ENCODE measurements at places on chromosomes 7 and 10. TPM values are rescaled to one million over a fixed set of nuclear protein-coding genes. Genes with fewer than 3 reads are reported as not detected.
A peak's percentile ranks its signal among the peaks of the same experiment; 100 is the strongest.

DNA sequence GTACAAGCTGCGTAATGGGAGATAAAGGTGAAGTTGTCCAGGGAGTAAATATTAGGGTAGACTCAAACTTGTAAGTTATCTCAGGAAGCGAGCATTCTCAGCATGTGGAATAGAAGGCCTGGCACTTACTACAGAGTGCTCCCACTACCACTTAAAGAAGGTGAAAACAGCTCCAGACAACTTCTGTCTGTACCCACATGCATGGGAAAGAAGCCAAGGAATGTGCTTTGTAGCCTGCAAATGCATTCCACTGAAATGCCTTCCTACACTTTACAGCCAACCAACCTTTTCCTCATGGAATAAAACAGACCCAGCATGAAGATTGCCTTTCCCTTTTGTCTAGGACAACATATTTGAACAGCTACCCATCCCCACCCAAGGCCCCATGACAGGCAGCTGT lies 45.4 kb upstream of the NPSR1 start:
- DNase-seq: no peak

GRCh38 chr7:16817536-16817935 lies 12.7 kb upstream of the AGR2 start:
- DNase-seq: no peak

- no peak for DNase-seq
Measured at GRCh38 chr10:88440541-88440940, 142.6 kb downstream of the RNLS start.

DNA sequence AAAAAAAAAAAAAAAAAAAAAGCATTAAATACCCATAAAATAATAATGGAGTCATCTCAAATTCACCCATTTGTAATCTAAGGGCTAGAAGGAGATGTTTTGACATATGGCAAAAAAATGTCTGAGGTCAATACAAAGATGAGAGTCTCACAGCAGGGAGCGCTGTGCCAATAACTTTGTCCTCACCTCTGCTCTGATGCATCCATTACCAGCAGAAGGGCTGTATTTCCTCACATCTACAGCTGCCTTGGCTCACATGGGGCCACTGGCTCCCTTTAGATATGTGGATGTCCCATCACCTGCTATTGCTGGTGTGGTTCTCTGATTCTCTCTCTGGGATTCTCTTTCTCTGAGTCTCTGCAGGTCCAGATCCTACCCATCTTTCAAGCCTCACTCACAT lies 90.3 kb upstream of the FAM133B start:
- no peak for DNase-seq

DNA sequence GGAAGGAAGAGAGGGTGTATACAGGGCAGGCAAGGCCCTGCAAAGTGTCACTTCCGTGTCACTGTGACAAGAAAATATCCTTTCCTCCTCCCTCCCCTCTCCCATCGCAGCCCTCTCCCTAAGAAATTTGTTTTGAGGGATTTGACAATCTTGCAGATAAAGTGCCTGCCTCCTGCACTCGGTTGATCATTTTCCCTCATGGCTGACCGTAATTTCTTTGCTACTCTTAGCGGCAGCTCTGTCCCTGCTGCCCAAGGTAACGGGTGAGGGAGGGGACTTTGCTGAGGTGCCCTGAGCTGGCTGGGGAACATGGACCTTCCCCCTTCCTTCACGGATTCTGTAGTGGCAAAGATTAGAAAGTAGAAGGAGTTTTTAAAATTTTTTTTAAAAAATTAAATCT lies 179.1 kb downstream of the TCF7L2 start:
- DNase-seq: no peak

The CALHM3 gene
- total RNA-seq: 0.18 TPM

- DNase-seq: no peak
Measured at GRCh38 chr7:51665045-51665780, 348.6 kb upstream of the COBL start.

DNA sequence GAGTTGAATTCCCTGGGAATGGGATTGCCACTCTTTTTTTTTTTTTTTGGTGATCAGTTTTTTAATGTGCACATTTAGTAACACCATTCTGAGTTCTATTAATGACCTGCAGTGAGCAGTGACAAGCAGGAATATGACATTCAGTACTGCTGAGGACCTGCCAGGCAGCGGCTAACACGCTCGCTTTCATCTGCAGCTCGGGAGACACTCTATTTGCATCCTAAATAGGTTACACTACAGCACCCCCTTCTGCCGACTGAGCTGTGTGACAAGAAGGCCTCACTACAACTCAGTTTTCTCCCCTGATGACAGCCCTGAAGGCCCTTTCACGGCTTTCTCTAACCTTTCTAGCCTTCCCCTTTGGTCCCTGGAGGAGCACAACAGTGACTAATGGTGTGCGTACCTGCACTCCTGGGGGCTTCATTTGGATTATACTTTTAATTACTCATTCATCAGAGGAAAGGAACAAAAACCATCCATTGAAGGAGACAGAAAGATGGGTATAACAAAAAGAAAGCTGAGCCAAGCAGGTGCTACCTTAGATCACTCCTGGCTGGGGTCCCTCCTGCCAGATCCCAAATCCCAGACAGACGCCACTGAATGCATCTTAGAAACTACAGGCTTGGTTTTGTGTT lies 872.4 kb downstream of the LRMDA start:
- DNase-seq: peak; percentile 76

The GLRX3 gene
- 142 TPM for total RNA-seq

The CFAP70 gene
- 0.31 TPM for total RNA-seq

The GRID2IP gene
- 3.0 TPM for total RNA-seq

DNA sequence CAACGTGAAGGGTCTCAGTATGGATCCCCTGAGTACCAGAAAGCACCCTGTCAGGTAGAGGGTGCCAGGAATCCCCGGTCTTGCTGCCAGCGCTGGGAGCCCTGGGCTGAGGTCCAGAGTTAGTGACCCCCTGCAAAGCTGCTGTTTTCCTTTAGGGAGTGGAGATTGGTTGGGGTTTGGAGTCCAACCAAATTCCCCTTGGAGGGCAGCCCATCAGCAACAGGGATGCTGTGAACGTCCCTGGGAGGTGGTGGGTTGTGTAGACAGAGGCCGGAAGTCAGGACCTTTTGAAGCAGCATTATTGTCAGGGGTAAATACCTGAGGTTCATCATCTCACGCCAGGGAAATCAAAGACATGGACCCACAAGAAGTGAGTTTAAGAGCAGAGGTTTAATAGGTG lies 104.2 kb downstream of the COL26A1 start:
- DNase-seq: no peak

- no peak for DNase-seq
Measured at GRCh38 chr10:75021379-75022249, 89.8 kb upstream of the SAMD8 start.

The ANKRD30A gene
- not detected for total RNA-seq

DNA sequence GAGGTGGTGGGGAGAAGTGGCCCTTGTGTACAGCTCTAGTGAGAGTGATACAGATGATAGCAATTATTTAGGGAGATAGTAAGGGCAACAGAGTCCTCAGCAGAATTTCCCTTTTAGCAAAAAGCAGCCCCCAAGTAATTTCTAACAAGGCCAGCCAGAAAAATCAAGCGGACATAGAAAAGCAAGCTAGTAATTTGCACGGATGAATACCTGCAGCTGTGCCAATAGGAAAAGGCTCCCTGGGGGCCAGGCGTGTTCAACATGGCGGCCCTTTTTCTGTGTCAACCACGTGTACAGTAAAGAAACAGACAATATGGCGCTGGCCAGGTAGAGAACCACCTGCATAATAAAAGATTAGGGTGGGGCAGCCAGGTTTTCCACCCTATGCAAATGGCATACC lies 7.4 kb downstream of the MCM10 start:
- DNase-seq: no peak

The EZH2 gene
- total RNA-seq: 28.6 TPM

- DNase-seq: no peak
Measured at GRCh38 chr7:42096268-42096667, 140.7 kb downstream of the GLI3 start.

GRCh38 chr7:142371586-142372377 lies 113.9 kb upstream of the PRSS58 start:
- DNase-seq: no peak

- DNase-seq: no peak
Measured at GRCh38 chr7:107898997-107899594, 8.1 kb downstream of the DLD start.

DNA sequence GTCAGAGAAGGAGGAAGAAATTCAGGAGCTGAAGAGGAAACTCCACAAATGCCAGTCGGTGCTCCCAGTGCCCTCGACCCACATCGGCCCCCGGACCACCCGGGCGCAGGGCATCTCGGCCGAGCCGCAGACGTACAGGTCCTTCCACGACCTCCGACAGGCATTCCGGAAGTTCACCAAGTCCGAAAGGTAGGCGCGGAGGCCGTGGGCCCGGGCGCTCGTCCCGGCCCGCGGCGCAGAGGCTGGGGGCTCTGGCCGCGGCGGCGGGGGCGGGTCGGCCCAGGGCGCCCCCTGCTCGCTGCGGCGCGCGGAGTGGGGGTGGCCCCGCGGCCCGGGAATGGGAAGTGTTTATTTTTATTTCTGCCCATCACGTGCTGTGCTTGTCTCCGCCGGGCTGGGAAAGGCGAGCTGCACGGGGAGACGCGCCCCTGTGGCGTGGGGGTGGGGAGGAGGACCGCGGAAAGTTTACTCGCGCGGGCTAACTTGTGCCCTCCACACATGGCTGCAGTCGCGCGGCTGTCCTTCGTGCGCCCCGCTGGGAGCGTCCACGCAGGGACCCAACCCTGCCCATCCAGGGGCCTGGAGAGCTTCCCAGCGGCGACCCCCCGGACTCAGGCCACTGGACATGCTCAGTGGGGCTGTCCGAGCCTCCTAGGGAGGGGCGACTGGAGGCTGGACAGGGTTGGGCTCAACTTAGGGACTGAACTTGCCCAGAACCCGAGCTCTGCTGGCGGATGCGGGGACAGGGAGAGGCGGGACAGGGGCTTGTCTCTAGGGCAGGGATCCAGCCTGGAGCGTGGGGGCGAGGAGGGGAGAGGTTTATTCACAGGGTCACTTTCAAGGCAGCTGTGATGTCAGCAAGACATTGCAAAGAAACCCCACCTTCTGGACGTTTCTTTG lies 82.6 kb upstream of the PRKG1 start:
- DNase-seq: peak; percentile 38

The LIPN gene
- not detected for total RNA-seq

DNA sequence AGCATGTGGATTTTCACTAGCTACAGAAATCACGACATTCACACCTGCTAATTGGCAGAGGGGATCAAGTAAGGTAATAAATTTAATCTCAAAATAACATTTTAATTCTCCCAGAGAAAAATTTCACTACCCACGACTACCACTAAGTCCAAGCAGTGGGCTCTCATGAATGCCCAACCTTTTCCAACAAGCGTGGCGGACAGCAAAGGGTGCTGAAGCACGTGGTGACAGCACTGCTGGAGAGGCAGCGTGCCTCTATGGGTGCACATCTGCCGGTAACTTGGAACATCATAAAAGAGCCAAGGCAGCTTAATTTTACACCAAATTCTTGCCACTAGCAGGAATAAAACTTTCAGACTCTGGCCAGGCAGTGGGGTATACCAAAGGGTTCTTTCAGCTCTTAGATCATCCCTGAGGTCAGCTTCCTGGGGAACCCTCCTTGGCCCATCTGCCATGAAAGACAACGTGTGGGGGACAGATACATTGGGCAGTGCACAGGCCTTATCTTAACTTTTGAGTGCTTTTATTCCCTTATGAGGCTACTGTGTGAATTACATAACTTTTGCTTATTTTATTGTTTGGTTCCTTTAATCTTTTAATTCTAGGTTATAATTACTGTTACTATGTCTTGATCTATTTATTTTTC lies 206.7 kb upstream of the KCTD7 start:
- DNase-seq: no peak

- DNase-seq: no peak
Measured at GRCh38 chr7:157490465-157490912, 153.7 kb downstream of the DNAJB6 start.

The GPER1 gene
- 0.28 TPM for total RNA-seq

GRCh38 chr10:31782701-31783100 lies 145.9 kb downstream of the ARHGAP12 start:
- DNase-seq: no peak

DNA sequence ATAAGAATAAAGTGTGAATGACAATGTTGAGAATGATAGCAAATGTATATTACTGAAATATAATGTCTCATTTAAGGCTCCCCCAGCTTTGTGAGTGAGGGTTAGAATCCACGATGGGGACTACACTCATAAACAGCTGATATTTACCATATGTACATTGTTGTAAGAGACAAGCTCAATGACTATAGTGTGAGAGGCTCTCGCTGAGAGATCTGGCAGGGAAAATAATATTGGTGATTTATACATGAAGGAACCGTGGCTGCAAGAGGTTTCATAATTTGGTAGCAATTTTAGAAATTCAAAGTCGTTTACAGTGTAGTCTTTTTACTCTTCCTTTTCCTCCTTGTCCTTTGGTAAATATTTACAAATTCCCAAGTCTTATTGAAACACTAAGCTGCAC lies 342.2 kb upstream of the AKR1E2 start:
- DNase-seq: no peak

DNA sequence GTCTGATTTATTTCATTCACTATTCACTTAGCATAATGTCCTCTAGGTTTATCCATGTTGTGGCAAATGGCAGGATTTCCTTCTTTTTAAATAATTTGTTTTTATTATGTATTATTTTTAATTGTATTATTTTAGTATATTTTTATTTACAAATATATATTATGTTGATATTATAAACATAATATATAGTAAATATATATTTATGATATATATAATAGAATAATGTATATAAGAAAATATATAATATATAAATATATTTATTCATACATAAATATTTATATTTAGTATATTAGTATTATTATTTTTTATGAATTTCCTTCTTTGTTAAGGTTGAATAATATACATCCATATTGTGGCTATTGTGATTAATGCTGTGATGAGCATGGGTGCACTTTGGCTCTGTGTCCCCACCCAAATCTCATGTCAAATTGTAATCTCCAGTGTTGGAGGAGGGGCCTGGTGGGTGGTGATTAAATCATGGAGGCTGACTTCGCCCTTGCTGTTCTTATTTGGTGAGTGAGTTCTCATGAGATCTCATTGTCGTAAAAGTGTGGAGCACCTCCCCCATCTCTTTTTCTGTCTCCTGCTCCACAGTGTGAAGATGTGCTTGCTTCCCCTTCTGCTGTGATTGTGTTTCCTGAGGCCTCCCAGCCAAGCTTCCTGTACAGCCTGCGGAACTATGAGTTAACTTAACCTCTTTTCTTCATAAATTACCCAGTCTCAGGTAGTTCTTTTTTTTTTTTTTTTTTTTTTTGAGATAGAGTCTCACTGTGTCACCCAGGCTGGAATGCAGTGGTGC lies 52.3 kb upstream of the CYP2C18 start:
- no peak for DNase-seq

The GHRHR gene
- total RNA-seq: 4.0 TPM

The THSD7A gene
- total RNA-seq: 0.68 TPM

- no peak for DNase-seq
Measured at GRCh38 chr7:16804674-16805439, at the start of gene AGR2. Gene AGR2, minus strand, starts transcription at chr7:16804999. Its CDS starts 3,203 bp downstream, at chr7:16801796.

- no peak for DNase-seq
Measured at GRCh38 chr10:4849042-4849402, 23.0 kb downstream of the AKR1E2 start.

Measured in WTC11 (cell line).